ENCODE measurements at places on chromosomes 11 and 22.

GRCh38 chr11:46338988-46339666 lies 8.1 kb upstream of the DGKZ start:
- ATAC-seq: peak; percentile 31

DNA sequence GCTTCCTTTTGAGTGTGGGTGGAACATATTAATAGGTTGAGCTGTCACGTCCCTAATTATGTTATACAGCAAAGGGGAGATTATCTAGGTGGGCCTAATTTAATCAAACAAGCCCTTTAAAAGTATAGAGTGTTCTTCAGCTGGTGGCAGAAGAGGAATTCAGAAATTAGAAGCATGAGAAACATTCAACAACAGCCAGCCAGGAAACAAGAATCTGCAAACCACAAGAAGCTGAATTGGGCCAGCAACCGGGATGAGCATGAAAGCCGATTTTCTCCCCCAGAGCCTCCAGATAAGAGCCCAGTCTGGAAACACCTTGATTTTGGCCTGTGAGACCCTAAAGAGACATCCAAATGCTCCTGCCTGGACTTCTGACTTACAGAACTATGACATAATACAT lies 105.8 kb upstream of the LDLRAD3 start:
- no peak for ATAC-seq

- no peak for ATAC-seq
These were observed 49.6 kb upstream of the SLC35C1 start for GRCh38 chr11:45755281-45755859.

DNA sequence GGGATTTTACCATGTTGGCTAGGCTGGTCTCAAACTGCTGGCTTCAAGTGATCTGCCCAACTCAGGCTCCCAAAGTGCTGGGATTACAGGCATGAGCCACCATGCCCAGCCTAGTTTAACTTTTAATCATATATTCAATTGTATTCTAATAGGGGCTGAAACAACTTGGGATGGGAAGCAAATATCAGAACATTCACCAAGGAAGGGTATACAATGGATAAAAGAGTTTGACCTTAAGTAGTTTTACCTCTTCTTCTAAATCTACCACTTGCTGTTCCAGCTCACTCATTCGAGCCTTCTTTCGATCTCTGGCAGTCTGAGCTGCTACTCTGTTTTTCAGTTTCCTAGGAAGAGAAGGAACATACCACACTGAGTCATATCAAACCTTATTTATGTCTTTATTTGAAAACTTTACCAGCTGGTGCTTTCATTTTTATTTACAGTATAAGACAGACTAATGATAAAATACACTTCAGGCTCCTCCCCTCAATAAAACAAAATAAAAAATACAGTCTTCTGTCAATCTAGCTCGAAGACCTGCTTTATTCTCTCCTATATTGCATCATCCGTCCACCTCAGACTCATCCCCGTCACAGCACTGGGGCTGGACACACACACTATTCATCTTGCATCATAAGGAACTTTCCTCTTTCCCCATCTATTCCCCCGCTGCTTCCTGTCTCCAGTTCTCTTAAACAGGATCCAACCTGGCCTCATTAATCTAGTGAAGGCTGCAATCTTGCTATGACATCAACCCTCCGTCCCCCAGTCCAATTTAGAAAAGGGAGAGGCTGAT lies 1.4 kb downstream of the XBP1 start:
- ATAC-seq: peak; percentile 79

GRCh38 chr11:36016709-36017108 lies 72.8 kb downstream of the LDLRAD3 start:
- no peak for ATAC-seq

- no peak for ATAC-seq
These were observed 50.0 kb upstream of the CARD18 start for GRCh38 chr11:105189581-105189980.

DNA sequence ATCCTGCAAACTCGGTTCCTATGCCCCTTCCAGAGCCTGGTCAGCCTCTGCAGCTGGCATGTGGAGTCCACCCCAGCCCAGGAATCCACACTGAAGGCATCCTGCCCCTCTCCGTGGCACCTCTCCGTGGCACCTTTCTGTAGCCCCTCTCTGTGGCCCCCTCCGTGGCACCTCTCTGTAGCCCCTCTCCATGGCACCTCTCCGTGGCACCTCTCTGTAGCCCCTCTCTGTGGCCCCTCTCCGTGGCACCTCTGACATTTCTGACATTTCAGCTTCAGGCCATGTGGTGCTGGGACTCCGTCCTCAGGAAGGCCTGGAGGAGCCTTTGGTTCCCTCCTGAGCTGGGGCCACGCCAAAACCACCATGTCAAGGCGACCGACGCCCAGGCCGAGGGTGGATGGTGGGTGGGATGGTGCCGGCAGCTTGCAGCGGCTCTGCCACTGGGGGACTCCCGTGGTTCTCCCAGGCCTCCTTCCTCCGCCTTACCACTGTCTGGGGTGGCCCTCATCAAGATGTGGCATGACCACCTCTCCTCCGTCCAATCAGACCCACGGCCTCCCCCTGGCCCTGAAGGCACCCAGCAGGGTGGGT lies 1518.5 kb downstream of the BRD1 start:
- ATAC-seq: no peak

- peak; percentile 48 for ATAC-seq
These were observed 53.7 kb downstream of the TBC1D22A start for GRCh38 chr22:46815896-46816731.

DNA sequence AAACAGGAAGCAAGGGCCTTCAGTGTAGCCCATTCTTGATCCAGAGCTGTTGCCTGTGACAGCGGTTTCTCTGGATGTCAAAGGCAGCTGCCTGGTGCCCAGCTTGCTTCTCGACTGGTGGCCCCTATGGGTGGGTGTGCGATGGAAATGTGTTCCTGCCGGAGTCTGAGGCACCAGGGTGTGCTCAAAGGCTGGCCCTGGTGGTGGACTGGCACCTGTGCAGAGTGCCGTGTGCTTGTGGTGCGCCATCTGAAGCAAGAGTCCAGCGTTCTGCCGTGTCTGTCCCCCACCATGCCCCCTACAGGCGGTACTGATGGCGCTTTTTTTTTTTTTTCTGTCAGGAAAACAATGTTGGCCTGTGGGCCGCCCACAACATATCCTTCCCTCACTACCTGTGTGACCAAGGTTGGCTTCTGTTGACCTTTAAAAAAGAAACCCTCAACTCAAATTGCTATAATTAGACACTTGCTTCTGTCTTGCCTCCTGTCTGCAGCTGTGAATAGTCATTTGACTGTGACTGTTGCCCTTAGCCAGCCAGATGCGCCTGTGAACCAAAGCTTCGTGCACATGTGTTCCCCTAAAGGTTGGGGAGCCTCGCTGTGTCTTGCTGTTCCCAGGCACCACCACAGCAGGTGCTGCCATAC lies 4.7 kb upstream of the RANBP1 start:
- ATAC-seq: no peak

DNA sequence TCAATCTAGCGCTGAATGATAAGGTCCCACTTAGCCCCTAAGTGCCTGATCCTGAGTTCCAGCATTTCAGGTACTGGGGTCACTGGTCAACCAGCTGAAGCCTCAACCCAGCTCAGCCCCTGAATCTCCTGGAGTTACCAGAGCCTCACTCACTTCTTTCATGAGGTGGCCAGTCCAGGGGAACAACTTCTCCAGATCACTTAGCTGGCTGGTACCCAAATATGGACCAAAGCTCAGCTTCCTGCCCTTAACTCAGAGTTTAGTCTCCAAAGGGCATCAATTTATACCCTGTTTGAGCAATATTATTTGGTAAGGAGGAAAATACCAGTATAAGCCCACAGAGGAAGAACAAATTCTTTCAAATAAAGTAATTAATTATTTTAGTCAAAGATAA lies 105.6 kb downstream of the SLC1A2 start:
- no peak for ATAC-seq

DNA sequence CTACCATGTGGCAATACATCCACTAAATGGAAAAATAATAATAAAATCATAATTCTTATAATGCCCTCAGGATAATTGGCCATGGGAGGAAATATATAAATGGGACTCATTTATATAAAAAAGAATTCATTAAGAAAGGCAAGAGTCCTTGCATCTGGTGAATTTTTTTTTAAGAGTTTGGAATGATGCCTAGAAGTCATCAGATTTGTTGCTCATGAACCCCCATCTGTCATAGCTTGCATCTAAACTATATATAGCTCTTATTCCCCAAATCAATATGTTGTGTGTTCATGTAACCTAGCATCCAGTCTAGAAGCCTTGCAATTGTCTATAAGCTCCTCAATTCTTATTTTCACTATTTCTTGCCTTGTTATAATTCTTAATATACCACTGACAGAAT lies 75.9 kb downstream of the CADM1 start:
- no peak for ATAC-seq

DNA sequence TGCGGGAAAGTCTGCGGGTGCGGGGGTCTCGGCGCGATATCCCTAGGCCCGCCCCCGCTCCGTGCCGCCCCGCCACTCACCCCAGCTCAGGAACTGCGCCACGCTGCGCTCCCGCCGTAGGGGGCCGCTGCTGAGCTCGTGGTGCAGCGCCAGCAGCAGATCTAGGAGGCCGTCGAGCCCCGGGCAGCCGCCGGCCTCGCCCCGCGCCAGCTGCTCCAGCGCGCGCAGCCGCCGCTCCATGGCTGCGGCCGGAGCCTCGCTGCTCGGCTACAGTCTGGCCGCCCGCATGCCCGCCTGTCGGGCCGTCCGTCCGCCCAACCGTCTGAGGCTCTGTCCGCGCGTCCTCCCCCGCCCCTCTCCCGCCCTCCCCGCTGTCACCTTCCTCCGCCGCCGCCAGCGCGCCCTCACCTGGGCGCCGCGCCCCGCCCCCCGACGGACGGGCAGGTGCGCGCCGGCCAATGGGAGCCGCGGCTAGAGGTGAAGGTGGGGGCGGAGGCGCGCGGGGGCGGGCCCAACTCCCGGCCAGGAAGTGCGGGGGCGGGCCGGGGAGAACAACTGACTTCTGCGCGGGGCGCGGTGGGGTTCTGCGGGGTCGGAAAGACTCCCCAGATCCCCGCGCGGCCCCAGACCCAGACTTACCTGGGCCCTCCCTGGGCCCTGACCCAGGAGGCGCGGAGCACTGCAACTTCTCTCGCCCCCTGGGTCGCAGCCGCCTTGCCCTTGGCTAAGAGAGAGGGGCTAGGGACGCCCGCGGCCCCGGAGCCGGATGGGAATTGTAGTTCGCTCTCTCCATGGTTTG lies at the start of gene CDC42BPG:
Gene CDC42BPG, minus strand, starts transcription at position 324 of the 799 bp plus-strand sequence. Its CDS starts 84 bp downstream, at position 240.
- peak; percentile 66 for ATAC-seq

DNA sequence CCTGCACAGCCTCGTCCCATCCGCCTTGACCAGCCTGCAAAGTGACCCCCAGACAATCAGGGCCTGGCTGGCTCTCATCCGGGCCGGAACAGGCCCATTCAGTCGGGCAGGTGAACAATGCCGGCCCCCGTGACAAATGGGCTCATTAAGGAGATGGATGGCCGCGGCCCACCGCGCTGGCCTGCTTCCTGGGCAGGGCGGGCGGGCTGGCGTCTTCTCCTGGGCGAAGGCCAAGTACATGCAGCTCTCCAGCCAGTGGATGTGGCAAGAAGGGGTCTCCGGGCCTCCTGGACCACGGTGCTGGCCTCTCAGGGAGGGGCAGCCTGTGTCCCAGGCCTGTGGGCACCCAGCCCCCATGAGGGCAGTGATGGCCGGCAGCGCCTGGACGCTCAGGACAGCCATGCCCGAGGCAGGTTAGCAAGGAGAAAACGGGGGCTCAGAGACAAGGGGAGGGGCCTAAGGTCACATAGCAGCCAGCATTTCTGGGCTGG lies 1022.8 kb downstream of the BRD1 start:
- ATAC-seq: no peak

DNA sequence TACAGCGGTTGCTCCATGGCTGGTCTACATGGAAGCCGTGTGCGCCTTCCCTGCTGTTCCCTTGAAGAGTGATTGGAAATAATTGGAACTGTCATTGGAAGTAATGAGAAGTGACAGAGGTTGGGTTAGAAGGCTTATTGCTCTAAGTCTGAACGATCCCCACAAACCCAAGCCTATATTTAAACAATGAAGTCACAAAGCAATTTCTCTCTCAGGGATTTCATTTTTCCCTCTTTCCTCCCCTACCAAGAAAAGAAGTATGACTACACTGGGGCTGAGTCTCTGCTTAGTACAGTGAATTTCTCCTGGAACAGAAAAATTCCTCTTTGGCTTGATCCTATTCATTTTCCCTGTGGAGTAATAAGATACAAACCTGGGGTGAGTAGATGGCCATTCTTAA lies 7.8 kb downstream of the CLMP start:
- ATAC-seq: no peak

GRCh38 chr22:46417769-46418168 lies 82.3 kb downstream of the TRMU start:
- no peak for ATAC-seq

- no peak for ATAC-seq
These were observed 82.0 kb upstream of the ARHGAP32 start for GRCh38 chr11:129273944-129274711.

DNA sequence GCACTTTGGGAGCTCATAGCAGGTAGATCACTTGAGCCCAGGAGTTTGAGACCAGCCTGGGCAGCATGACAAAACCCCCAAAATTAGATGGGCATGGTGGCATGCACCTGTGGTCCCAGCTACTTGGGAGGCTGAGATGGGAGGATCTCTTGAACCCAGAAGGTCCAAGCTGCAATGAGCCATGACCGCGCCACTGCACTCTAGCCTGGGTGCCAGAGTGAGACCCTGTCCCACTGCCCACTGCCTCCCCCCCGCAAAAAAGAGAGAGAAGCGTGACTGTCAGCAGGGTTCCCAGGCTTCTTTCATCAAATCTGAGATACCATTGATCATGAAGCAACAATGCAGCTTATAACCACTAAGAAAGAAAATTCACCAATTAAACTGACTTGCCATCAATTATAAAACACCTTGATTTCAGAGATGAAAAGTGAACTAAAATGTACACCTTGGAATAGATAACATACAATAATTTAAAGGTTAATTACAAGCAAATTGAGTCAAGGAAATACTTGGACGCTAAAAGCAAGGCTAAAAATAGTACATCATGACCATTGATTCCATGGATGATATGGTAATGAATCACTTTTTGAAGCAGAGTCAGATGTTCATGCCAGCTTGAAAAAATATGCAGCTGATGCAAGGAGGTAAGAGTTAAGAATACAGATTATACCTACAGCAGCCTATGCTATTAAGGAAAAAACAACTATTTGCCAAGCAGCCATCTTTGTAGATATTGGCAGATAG lies 90.8 kb upstream of the ALKBH3 start:
- ATAC-seq: peak; percentile 60

GRCh38 chr11:95149651-95150364 lies 60.2 kb downstream of the ENDOD1 start:
- ATAC-seq: peak; percentile 23

DNA sequence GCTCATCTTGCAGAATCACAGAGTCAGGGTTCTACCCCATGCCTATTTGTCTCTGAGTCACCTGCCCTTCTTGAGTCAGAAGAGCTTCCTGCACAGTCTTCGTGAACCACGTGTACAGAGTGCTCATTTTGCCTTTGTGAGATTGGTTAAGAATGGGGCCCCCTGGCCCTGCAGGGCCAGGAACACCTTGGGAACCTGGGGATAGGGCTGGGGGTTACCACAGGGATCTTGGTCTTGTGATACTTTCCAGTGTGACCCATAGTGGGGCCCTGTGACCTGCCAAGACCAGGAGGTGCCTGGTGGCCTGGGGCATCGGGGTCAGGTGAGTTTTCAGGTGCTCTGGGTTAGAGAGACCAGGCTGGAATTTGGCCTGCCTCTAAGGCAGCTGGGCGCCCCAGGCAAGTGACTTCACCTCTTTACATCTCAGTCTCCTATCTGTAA lies 9.4 kb downstream of the TMPRSS13 start:
- ATAC-seq: peak; percentile 72

Data from esophagus mucosa (tissue), 1 donor.